ENCODE measurements at places on chromosomes 5 and 9. TPM values are rescaled to one million over a fixed set of nuclear protein-coding genes. Genes with fewer than 3 reads are reported as not detected.

The ORM1 gene
- not detected for total RNA-seq

The PRDM9 gene
- not detected for total RNA-seq

The HTR4 gene
- not detected for total RNA-seq

The NR2F1 gene
- total RNA-seq, result 1.6 TPM

The AJM1 gene
- 1.2 TPM for total RNA-seq

The SLC34A1 gene
- 0.39 TPM for total RNA-seq

The ANKRD34B gene
- total RNA-seq, result not detected

The SHISAL2B gene
- not detected for total RNA-seq

The PHF24 gene
- total RNA-seq, result 0.39 TPM

The SPINK7 gene
- not detected for total RNA-seq

The DEPDC1B gene
- 3.9 TPM for total RNA-seq

The MRNIP gene
- 6.2 TPM for total RNA-seq

The SLC27A6 gene
- total RNA-seq, result 86.0 TPM

The VAV2 gene
- 43.3 TPM for total RNA-seq

The SMIM32 gene
- not detected for total RNA-seq

The CEP72 gene
- total RNA-seq, result 6.7 TPM

The GABRA6 gene
- not detected for total RNA-seq

The BBLN gene
- total RNA-seq, result 40.8 TPM

The GRAMD2B gene
- total RNA-seq, result 102 TPM

The LHX3 gene
- not detected for total RNA-seq

The SYK gene
- 0.33 TPM for total RNA-seq

The VCAN gene
- 1.6 TPM for total RNA-seq

The LRRC19 gene
- not detected for total RNA-seq

The SAPCD2 gene
- 2.4 TPM for total RNA-seq

The PCDHGA10 gene
- total RNA-seq, result 4.4 TPM

The ZNF658 gene
- 3.8 TPM for total RNA-seq

The RANBP3L gene
- total RNA-seq, result not detected

The DMRTA1 gene
- total RNA-seq, result 0.79 TPM

The FCN2 gene
- total RNA-seq, result not detected

The CXCL14 gene
- total RNA-seq, result not detected

The HTR1A gene
- total RNA-seq, result not detected

The HMMR gene
- 3.5 TPM for total RNA-seq

The FOXD4L6 gene
- 0.39 TPM for total RNA-seq

The GRIA1 gene
- total RNA-seq, result not detected

The PWWP2A gene
- 14.7 TPM for total RNA-seq

The TOR4A gene
- 25.5 TPM for total RNA-seq

The MVB12B gene
- total RNA-seq, result 2.3 TPM

The DMRT3 gene
- total RNA-seq, result not detected

The NMUR2 gene
- 0.11 TPM for total RNA-seq

The KLF9 gene
- 35.5 TPM for total RNA-seq

The ZNF366 gene
- 0.39 TPM for total RNA-seq

The DTWD2 gene
- total RNA-seq, result 5.0 TPM

The LRRC14B gene
- total RNA-seq, result not detected

The PNPLA7 gene
- 4.7 TPM for total RNA-seq

The ORM2 gene
- not detected for total RNA-seq

The CCDC183 gene
- 0.39 TPM for total RNA-seq

The UBE2QL1 gene
- not detected for total RNA-seq

The RAD23B gene
- 168 TPM for total RNA-seq

The HAND1 gene
- 196 TPM for total RNA-seq

The ATP10B gene
- total RNA-seq, result not detected

Measured in placental epithelial cell (primary cell).